ENCODE measurements at places on chromosomes 6 and 20.

DNA sequence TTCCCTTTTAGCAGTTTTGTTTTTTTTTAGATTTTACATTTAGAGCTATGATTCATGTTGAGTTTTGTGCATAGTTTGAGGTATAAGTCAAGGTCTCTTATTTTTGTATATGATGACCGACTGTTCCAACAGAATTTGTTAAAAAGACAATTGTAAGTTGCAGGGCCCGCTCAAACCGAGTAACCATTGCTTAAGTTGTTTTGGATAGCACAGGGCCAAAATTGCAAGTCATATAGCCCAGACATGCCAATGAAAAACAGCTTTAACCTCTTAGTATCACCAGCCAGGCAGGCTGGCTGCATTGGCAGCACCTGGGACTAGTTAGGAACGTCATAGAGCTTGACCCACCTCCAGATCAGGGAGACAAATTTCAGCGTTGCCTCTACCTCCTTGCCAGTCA is 47.3 kb downstream of the PFDN4 start:
- DNase-seq, result no peak

DNA sequence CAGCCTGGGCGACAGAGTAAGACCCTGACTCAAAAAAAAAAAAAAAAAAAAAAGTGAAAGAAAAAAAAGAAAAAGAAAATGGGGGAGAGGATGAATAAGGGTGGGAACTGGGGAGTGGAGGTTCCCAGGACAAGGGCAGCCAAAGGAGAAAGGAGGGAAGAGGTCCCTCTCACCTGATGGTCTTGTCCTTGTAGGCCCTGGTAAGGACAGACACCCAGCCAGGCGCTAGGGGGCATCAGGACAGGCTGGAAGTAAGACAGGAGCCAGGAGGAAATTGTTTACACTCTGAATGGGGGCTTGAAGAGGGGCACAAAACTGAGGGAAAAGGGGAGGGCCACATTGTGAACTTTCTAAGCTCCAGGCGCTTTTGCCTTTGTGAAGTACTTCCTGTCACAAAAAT is 2.3 kb upstream of the ALDH5A1 start:
- no peak for DNase-seq

DNA sequence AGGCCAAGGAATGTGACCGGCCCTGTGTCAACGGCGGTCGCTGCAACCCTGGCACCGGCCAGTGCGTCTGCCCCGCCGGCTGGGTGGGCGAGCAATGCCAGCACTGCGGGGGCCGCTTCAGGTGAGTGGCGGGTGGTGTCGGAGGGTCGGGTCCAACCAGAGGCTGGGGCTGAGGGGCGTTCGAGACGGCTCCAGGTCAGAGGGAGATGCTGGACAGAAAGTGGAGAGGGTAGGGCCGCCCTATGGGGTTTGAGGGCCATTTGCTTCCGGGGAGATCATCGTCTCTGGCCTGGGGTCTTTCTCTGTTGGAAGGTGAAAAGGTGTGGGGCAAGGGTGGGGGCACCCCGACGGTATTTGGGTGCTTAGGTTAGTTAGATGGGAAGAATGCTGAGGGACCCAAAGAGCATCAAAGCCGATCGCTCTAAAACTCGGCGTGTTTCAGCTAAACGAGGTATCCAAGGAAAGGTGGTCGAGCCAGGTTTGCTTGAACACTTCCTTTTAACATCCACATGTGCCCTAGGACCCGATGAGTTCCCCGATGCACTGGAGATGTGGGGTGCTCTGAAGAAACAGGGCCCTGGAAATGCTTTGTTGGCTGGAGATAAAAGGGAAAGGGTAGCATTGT is 691 bp downstream of the ATRN start:
- no peak for DNase-seq

DNA sequence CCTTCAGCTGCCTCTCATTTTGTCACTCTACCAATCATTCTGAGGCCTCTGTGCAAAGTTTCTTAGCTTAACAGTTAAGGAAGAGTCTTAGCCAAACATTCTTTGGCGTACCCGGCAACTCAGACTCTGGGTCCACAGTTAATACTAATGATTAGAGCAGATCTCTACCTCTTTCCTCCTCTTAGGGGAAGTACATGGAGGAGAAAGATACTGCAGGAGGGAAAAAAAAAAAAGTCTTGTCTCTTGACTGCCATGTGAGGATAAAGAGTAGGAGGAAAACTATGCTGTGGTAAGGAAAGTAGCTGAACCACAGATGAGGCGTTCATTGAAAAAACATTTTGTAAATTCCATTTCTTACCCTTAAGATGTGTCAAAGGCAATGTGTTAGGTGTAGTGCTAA is 44.0 kb upstream of the MARCKS start:
- DNase-seq, result no peak

DNA sequence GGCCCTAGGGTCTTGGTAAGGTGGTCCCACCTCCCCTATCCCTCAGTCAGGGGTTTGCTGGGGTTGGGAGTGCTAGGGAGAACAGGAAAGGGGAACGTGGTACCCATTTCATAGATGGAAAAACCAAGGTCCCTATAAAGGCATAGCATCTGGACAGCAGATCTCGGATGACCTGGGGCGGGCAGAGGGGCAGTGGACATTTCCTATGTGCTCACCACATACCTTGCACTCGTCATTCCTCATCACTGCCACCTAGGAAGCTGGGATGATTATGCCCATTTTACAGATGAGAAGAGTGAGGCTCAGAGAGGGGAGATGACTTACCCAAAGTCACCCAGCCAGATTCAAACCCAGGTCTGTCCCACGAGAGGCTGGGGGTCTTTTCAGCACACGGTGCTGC is 12.1 kb downstream of the MYLK2 start:
- no peak for DNase-seq

- no peak for DNase-seq
These were observed 91.1 kb downstream of the DST start for GRCh38 chr6:56551409-56552120.

GRCh38 chr20:24948939-24949679 is at the start of gene CST7:
Gene CST7 (plus strand): TSS chr20:24949269. CDS start chr20:24949506, 237 bp downstream.
- DNase-seq, result no peak

DNA sequence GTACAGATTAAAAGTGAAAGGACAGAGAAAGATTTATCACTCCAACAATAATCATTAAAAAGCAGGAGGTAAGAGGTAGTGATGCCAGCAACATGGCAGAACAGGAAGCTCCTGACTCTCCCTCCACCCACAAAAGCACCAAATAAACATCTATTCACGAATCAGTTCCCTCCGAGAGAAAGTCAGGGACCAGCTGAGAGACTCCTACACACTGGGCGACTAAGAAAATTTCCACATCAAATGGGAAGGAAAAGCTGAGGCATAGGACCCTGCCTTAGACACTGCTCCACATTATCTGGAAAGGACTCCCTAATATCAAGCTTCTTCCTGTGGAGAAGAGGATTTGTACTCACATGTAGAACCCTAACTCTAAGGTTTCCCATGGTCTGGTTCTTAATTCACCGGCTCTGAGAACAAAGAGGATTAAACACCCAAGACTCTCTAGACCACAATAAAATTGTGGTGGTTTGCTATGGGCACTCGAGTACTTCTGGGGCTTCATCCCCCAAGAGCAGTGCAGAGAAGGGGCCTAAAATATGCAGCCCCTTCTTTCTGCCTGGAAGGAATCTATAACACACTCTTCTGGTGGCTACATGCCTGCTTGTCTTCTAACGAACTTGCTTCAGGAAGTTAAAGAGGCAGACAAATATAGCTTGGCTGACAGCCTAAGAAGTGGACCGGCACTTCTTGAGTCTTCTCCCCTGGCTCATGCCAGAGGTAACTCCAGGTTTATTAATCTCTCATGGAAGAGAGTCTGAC is 29.4 kb upstream of the ASF1A start:
- no peak for DNase-seq

GRCh38 chr20:23446505-23446904 is 6.2 kb downstream of the CST11 start:
- DNase-seq, result no peak

All from naive B cell (primary cell).